ENCODE measurements at places on chromosomes 2 and 18. TPM values are rescaled to one million over a fixed set of nuclear protein-coding genes. Genes with fewer than 3 reads are reported as not detected.
A peak's percentile ranks its signal among the peaks of the same experiment; 100 is the strongest.

- H3K36me3 ChIP-seq = no peaks in the 10 kb centered on the region
- no peak overlapping the region for H3K27ac ChIP-seq
- H3K4me1 ChIP-seq = no peaks in the 10 kb centered on the region
- DNase-seq = no peak
Observed at GRCh38 chr18:78408623-78409022, 571.0 kb upstream of the SALL3 start.

Gene GPR39
- 2.0 TPM for total RNA-seq

GRCh38 chr2:112621790-112622527, 23.8 kb upstream of the SLC20A1 start:
- H3K36me3 ChIP-seq = no peaks in the 10 kb centered on the region
- no peaks in the 10 kb centered on the region for H3K27me3 ChIP-seq
- H3K4me1 ChIP-seq = no peaks in the 10 kb centered on the region
- no peak for DNase-seq

Gene UGT1A5
- total RNA-seq = not detected

- H3K36me3 ChIP-seq = no peaks in the 10 kb centered on the region
- no peak for DNase-seq
- no peak overlapping the region for H3K27ac ChIP-seq
- peaks cover 4% of the 10 kb centered on the region for H3K4me1 ChIP-seq
- H3K4me3 ChIP-seq = no peak overlapping the region
Observed at GRCh38 chr2:162072181-162072702, 1.8 kb downstream of the DPP4 start.

- no peaks in the 10 kb centered on the region for H3K36me3 ChIP-seq
- peaks cover 14% of the 10 kb centered on the region for H3K4me1 ChIP-seq
- H3K4me3 ChIP-seq = peak overlapping the region; percentile 80
- no peaks in the 10 kb centered on the region for H3K27me3 ChIP-seq
- H3K27ac ChIP-seq = peak overlapping the region; percentile 77
Observed at GRCh38 chr2:101307503-101307902, 998 bp downstream of the RNF149 start.

GRCh38 chr18:75273817-75274216, 63.2 kb downstream of the TSHZ1 start:
- no peak for DNase-seq
- H3K27me3 ChIP-seq = no peaks in the 10 kb centered on the region
- H3K4me1 ChIP-seq = peaks cover 19% of the 10 kb centered on the region
- H3K4me3 ChIP-seq = no peak overlapping the region
- no peak overlapping the region for H3K27ac ChIP-seq

DNA sequence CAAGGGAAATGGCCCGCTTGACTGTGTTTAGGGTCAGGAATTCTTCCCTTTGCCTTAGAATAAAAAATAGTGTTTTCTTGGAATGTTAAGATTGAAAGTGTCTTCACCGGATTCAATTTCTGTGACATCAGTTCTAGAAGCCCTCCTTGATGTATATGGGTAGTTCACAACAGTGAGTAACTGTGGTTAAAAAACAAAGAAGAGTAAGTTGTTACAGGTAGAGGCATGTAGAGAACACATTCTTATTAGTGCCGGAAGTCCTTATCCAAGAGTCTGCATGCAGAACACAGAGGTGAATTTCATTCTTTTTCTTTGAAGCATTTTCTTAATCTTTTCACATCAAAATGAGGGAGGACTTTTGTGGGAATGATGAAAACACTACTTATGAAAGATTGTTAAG, 105.5 kb downstream of the FMNL2 start:
- DNase-seq = no peak
- H3K4me1 ChIP-seq = peaks cover 8% of the 10 kb centered on the region
- no peak overlapping the region for H3K4me3 ChIP-seq
- no peak overlapping the region for H3K27ac ChIP-seq
- H3K36me3 ChIP-seq = no peaks in the 10 kb centered on the region
- H3K27me3 ChIP-seq = no peaks in the 10 kb centered on the region

GRCh38 chr2:25265802-25266201, 75.9 kb downstream of the DNMT3A start:
- DNase-seq = no peak
- no peak overlapping the region for H3K27ac ChIP-seq
- H3K4me3 ChIP-seq = no peak overlapping the region
- H3K4me1 ChIP-seq = peaks cover 1% of the 10 kb centered on the region

DNA sequence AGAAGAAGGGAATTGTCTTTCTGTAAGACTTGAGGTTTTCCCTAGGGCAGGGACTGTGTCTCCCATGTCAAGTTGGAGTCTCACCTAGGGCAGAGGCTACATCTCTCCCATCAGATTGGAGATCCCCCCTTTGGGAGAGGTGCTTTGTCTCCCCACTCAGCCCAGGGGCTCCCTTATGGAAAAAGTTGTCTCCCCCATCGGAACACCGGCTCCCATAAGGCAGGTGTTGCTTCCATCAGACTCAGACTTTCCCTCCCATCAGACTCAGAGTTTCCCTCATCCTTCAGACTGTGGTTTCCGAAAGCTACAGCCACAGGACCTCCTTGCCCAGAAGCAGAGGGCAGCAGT, 5.8 kb downstream of the ANKRD53 start:
- no peaks in the 10 kb centered on the region for H3K27me3 ChIP-seq
- H3K36me3 ChIP-seq = no peaks in the 10 kb centered on the region
- no peaks in the 10 kb centered on the region for H3K4me1 ChIP-seq

Gene LTBP1
- 74.8 TPM for total RNA-seq

Gene CDKL4
- 1.00 TPM for total RNA-seq

- no peaks in the 10 kb centered on the region for H3K27me3 ChIP-seq
- H3K36me3 ChIP-seq = no peaks in the 10 kb centered on the region
- no peak overlapping the region for H3K4me3 ChIP-seq
- no peak overlapping the region for H3K27ac ChIP-seq
Observed at GRCh38 chr2:62698653-62699052, 6.9 kb upstream of the EHBP1 start.

Gene ANKRD23
- total RNA-seq = 13.3 TPM

DNA sequence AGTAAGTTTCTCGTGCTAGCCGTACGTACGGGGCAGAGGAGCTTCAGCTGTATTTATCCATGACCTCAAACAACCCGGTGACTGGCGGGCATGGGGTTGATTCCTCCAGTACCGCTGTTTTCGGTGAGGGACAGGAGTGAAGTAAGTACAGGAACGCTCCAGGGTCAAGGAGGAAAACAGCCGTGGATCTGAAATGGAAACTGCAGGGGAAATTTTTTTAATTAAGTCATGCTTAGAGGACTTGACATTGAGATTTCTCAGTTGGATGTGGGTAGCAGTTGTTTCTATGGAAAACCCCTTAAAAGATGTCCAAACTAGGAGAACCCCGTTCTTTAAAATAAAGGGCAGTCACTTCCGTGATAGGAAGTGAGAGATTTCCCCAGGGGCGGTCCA, 1.2 kb downstream of the RAB12 start:
- peaks cover 22% of the 10 kb centered on the region for H3K4me1 ChIP-seq
- DNase-seq = no peak
- no peaks in the 10 kb centered on the region for H3K36me3 ChIP-seq
- H3K4me3 ChIP-seq = peak overlapping the region; percentile 91

GRCh38 chr2:197707316-197708213, 2.4 kb downstream of the MARS2 start:
- peaks cover 9% of the 10 kb centered on the region for H3K4me1 ChIP-seq
- H3K27ac ChIP-seq = no peak overlapping the region
- no peaks in the 10 kb centered on the region for H3K36me3 ChIP-seq
- no peak overlapping the region for H3K4me3 ChIP-seq

DNA sequence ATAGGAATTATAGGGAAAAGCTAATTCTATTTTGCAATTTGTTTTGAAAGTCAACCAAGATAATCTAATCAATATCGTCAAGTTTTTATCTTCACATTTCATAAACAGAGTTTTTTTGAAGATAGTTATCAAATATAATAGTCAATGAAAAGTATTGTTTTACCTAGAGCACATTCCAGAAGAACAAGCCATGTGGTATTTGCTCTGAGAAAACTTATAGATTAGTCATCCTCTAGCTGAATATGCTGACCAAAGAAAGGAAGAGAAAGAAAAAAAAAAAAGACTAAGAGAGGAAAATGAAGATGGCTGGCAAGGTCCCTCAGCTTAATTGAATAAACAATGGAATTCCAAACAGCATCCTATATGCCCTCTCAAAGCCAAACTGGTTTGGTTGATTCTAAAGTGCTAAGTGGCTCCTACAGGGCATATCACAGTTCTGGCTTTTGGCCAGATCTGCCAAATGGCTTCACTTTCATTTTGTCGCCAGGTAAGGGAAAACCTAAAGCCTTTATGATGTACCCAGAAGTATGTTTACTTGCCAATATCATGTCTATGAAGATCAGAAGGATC, 132.6 kb downstream of the VWC2L start:
- no peak for DNase-seq
- H3K27ac ChIP-seq = no peak overlapping the region
- no peaks in the 10 kb centered on the region for H3K4me1 ChIP-seq
- no peaks in the 10 kb centered on the region for H3K36me3 ChIP-seq
- H3K4me3 ChIP-seq = no peak overlapping the region

- H3K4me3 ChIP-seq = peak overlapping the region; percentile 93
Observed at GRCh38 chr2:74146929-74147726, 584 bp downstream of the BOLA3 start.

DNA sequence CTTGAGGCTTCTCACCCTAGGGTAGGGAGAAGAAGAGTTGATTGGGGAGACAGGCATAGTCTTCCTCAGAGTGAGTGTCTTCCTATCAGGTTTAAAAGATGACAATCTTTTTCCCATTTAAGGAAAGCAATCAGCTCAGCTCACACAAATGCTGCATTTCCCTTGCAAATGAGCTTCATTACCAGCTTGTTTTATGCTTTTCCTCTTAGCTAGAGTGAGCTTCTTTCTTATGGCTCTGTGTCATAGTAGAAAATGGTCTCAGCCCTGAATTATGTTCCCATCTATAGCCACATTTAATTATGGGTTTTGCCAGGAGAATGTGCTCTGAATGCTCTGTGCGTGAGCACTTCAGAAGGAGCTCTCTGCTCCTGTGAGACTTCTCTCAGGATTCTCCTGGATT, 112.8 kb upstream of the NCK2 start:
- H3K36me3 ChIP-seq = no peaks in the 10 kb centered on the region
- H3K4me3 ChIP-seq = no peak overlapping the region
- H3K27ac ChIP-seq = no peak overlapping the region

GRCh38 chr18:58819051-58819450, 45.6 kb upstream of the ZNF532 start:
- H3K27me3 ChIP-seq = no peaks in the 10 kb centered on the region
- H3K4me3 ChIP-seq = no peak overlapping the region
- no peaks in the 10 kb centered on the region for H3K4me1 ChIP-seq
- no peak for DNase-seq

DNA sequence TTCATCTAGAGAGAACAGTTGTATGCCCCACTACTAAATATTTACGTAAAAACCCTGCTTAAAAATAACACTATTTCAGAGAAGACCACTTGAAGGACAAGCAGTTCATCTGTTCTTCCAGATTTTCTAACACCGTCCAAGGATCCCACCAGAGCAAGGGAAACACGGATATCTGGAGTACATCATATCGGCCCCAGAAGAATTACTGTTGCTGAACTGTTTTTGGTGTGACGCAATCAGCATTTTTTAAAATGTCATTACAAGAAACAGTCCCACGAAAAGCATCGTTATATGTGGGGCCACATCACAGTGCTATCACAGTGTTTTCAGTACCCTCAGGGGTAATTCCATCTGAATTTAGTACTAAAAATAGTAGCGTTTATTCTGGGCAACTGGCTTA, 134.5 kb upstream of the PKDCC start:
- H3K4me3 ChIP-seq = no peak overlapping the region
- H3K4me1 ChIP-seq = peaks cover 1% of the 10 kb centered on the region
- no peaks in the 10 kb centered on the region for H3K36me3 ChIP-seq
- no peaks in the 10 kb centered on the region for H3K27me3 ChIP-seq
- H3K27ac ChIP-seq = no peak overlapping the region

GRCh38 chr2:38887902-38888554, 1.6 kb upstream of the ARHGEF33 start:
- H3K36me3 ChIP-seq = no peaks in the 10 kb centered on the region
- H3K4me1 ChIP-seq = no peaks in the 10 kb centered on the region
- H3K27ac ChIP-seq = no peak overlapping the region
- no peak overlapping the region for H3K4me3 ChIP-seq

GRCh38 chr2:29744976-29745375, 176.4 kb downstream of the ALK start:
- H3K36me3 ChIP-seq = no peaks in the 10 kb centered on the region
- H3K4me3 ChIP-seq = no peak overlapping the region
- no peak overlapping the region for H3K27ac ChIP-seq
- no peaks in the 10 kb centered on the region for H3K27me3 ChIP-seq

GRCh38 chr2:181037922-181038321, 57.5 kb downstream of the UBE2E3 start:
- H3K27ac ChIP-seq = no peak overlapping the region
- H3K4me3 ChIP-seq = no peak overlapping the region
- DNase-seq = no peak

DNA sequence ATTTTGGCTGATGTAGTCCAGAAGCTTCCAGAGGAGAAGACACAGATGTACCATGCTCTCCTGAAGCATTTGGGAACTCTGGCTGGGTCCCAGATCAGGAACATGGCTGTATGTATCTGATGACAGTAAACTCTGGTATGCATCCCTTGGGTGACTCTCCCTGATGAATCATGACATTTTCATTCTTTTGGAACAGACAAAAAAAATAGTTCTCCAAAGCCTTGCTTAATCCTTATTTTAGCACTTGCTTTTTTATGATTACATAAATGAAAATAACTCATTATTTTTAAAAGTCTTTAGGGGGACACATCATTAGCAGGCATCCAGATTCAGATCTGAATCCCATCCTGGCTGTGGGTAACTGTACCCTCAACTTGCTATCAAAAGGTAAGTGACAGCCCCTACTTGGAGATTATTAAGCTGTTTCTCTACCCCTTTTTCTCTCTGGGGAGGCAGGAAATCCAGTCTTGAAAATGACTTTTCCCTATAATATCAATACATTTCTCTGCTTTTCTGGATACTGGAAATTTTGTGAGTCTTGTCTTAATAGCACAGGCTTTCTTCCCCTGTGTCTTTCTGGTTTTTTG, 23.3 kb downstream of the AOX1 start:
- no peak for DNase-seq
- H3K4me1 ChIP-seq = no peaks in the 10 kb centered on the region
- H3K27ac ChIP-seq = no peak overlapping the region
- H3K4me3 ChIP-seq = no peak overlapping the region
- H3K27me3 ChIP-seq = no peaks in the 10 kb centered on the region
- H3K36me3 ChIP-seq = no peaks in the 10 kb centered on the region

- H3K27ac ChIP-seq = no peak overlapping the region
- no peak for DNase-seq
- no peaks in the 10 kb centered on the region for H3K4me1 ChIP-seq
- no peaks in the 10 kb centered on the region for H3K36me3 ChIP-seq
- H3K27me3 ChIP-seq = no peaks in the 10 kb centered on the region
- H3K4me3 ChIP-seq = no peak overlapping the region
Observed at GRCh38 chr18:46293742-46294181, 189.6 kb downstream of the HAUS1 start.

Gene SLC9A4
- 0.13 TPM for total RNA-seq

Gene MATN3
- total RNA-seq = 2.5 TPM

- H3K4me3 ChIP-seq = no peak overlapping the region
- no peaks in the 10 kb centered on the region for H3K27me3 ChIP-seq
- no peaks in the 10 kb centered on the region for H3K36me3 ChIP-seq
- DNase-seq = no peak
Observed at GRCh38 chr18:77906103-77906892, 656.6 kb downstream of the GALR1 start.

Gene DRC1
- 1.8 TPM for total RNA-seq

Gene SMYD1
- total RNA-seq = 0.05 TPM
